HFF-Myc (cell line): ENCODE measurements at places on chromosomes 3 and 15.

DNA sequence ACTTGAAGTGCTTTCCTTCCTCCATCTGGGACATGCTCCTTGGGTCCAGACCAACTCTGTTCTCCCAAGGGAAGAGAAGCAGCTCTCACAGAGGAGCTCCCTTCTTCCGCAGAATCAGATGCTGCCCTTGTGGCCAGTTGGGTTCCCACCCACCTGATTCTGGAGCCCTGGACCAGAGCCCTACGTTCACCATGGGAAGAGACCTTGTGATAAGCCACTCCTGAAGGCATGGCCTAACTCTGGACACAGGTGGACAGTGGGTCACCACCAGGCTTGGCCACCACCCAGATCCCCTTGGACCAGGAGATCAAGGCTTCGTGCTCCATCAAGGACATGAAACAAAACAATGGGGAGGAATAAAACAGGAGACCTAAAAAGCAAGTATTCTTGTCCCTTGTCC is 172.2 kb downstream of the RPLP1 start:
- DNase-seq, result no peak

- DNase-seq, result no peak
Measured at GRCh38 chr3:178203165-178203564, 333.1 kb upstream of the KCNMB2 start.

- no peak for DNase-seq
Measured at GRCh38 chr15:23574742-23575141, 9.3 kb downstream of the MKRN3 start.

DNA sequence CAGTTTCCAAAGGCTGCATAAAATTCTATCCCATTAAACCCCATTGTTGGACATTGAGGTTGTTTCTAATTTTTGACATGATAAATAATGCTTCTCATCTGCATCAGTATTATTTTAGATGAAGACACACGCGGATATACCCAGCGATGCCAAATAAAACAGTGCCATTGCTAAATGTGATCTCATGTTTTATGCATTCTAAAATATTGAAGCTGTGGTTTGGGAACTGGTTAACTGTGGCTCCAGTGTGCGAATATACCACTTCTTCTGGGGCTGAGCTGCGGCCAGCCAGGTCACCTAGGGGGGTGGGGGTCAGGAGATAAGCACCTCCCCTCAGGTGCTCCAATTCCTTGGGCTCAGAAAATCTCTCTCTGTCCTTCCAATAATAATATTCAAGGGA is 230.0 kb downstream of the ADAMTS9 start:
- DNase-seq, result no peak

DNA sequence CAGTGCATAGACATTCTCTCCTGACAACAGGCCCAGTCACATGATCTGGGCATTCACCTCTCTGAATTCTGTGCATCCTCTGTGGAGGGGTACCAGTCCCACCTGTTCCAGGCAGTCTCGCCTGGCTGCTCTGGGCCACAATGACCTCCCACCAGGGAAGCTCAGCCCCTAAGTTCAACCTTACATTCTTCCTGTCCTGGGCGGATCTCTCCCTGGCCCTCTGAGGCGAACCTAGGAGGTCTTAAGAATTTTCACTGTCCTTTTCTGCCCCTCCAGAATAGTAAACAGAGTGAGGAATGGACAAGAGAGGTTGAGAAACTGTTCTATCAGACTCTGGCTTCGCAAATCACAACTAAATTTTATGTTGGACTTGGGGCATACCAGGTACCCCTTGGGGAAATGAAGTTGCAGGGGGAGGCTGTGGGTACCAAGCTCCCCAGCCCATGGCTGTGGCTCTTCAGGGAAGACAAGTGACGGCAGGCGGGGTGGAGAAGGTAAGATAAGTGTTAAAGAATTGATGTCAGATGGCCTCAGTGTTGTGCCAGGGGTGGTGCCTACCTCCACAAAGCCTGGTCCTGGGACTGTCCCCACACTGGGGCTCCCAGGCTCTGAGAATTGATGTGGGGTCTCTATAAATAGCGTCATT is 5.3 kb downstream of the SCN5A start:
- no peak for DNase-seq

- DNase-seq, result no peak
Measured at GRCh38 chr15:89910891-89911626, 1.7 kb downstream of the ARPIN start.
